Lower leg skin (tissue), 4 donors: ENCODE measurements at places on chromosomes 16 and 17. TPM values are rescaled to one million over a fixed set of nuclear protein-coding genes. Genes with fewer than 3 reads are reported as not detected.

Gene KRT15
- 802 TPM for total RNA-seq

Gene KRT31
- total RNA-seq, result 28.2 TPM

GRCh38 chr16:51615141-51615540 lies 464.1 kb upstream of the SALL1 start:
- DNase-seq, result no peak

- DNase-seq, result peak; percentile 95
Measured at GRCh38 chr17:40063187-40063771, 514 bp downstream of the THRA start.

- peak; percentile 81 for DNase-seq
Measured at GRCh38 chr17:7862692-7863437, 5.1 kb downstream of the CYB5D1 start.

- no peak for DNase-seq
Measured at GRCh38 chr16:23689442-23690187, 10.9 kb downstream of the PLK1 start.

GRCh38 chr16:84056933-84057332 lies 14.3 kb upstream of the SLC38A8 start:
- DNase-seq, result peak; percentile 14

Gene SEPTIN1
- not detected for total RNA-seq

Gene SLC22A31
- total RNA-seq, result 2.0 TPM

Gene CES3
- total RNA-seq, result 1.3 TPM

Gene CRHR1
- total RNA-seq, result 3.7 TPM

DNA sequence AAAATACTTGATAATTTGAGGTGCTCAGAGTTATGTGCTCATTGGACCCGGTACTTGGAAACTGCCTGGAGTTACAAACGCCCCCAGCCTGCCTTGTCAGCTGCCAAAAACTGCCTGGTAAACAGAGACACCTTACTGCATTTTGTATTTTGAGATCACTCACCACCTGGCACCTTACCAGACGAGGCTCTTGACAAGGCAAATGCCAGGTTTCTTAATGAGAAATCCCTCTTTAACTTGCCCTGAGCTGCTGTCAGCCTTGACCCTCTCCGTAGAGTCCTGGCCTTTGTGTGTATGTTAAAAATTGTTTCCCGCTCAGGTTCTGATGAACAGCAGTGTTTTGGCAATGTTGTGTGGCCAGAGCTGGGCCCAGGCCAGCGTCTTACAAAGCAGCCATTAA lies 28.8 kb downstream of the SYT17 start:
- no peak for DNase-seq

DNA sequence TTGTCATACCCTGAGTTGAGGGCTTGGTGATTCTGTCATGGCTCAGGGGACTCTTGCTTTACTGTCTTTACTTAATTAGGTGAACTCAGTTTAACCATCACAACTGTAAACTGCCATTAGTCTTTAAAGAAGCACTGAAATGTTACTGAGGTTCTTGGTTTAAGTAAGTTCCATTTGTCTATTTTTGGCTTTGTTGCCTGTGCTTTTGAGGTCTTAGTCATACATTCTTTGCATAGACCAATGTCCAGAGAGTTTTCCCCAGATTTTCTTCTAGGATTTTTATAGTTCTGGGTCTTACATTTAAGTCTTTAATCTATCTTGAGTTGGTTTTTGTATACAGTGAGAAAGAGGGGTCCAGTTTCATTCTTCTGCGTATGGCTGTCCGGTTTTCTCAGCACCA lies 137.5 kb downstream of the SOCS1 start:
- no peak for DNase-seq

DNA sequence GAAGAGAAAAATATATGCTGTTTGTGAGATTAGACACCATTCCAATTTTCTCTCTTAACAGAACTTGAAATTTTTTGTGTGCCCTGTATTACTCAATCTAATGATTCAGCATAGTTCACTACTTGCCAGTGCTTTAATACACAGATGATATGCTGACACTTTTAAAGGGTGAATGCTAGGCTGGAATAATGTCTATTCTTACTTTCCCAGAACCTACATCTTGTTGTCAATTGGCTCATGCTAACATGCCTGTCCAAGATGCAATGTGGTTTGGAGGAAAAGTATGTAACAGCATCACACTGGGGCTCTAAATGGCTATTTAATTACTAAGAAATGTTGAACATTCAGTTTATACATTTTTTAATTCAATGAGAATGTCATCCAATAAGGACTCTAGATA lies 7.6 kb upstream of the MAP2K6 start:
- no peak for DNase-seq

DNA sequence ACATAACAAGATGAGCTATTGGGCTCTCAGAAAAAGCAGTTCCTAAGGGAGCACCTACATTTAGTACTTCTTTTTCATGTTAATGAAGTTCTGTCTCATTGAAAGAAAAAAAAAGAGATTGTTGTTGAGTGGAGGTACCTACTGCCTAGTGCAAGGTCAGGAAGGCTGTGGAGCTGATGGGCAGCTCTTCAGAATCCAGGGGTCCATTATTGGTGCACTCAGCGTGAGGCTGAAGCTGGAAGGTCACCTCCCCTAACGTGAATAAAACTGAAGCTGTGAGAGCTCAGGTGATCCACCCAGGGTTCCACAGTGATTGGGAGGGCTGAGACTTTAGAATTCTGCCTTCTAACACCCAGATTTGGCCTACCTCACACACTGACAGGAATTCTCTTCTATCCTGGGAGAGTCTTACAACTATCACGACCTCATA lies 153.9 kb upstream of the TBX2 start:
- DNase-seq, result no peak

DNA sequence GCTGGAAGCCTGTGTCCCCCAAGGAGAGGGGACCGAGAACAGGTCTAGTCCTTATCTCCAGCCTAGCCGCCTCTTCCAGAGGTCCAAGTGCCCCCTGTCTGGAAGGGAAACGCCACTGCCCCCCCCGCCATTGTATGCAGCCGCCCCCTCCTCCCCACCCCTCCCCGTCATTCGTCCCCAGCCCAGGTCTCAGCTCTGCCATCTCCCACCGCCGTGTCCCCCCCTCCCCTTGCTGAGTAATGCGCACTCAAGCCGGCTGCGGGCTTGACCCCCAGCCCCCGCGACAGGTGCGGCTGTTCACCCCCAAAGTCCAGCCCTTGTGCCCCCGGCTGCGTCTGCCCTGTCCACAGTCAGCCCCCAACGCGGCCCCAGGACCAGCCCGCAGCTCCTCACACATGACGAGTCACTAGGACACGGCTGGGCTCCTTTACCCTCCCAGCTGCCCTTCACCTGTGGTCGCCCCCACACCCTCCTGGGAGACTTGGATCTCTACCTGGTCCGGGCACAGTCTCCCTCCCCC lies 622 bp downstream of the GPRC5B start:
- DNase-seq, result peak; percentile 87

DNA sequence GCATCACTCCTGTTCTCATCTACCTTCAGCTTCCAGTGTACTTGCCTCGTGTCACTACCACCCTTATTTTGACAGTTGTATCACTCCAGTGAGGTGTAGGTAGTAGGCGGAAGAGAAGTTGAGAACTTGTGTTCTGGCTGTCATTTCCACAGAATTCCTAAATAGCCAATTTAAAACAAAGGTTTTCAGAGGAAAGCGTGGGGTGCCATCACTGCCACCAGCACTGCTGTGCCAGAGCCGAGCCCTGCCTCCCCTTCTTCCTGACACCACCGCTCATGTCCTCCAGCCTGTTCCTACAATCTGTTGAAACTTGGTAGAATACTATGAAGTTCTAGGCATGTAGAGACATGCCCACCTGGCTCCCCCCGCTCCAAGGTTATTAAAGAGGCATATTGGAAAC lies 215.8 kb downstream of the TANC2 start:
- no peak for DNase-seq

DNA sequence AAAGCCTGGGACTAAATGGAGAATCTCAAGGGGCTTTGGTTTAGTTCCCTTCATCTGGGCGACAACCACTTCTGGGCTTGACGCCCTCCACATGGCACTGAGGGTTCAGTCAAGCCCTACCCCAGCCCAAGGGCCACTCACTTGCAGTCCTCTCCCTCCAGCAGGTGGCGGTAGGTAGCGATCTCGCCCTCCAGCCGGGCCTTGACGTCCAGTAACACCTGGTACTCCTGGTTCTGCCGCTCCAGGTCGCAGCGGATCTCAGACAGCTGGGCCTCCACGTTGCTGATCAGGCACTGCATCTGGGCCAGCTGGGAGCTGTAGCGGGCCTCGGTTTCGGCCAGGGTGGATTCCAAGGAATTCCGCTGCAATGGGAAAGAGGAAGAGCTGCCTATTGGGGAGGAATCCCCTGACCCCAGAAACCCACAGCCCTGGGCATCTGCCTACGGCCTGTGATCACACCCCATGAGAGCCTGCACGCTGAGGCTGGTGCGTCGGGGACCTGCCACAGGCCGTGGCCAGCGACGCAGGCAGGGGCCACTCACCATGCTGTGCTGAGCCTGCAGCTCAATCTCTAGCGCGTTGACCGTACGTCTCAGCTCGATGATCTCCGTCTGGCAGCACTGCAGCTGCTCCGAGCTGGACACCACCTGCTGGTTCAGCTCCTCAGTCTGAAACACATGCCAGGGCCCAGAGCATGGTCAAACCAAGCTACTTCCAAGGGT lies 2.7 kb downstream of the KRT36 start:
- DNase-seq, result no peak

DNA sequence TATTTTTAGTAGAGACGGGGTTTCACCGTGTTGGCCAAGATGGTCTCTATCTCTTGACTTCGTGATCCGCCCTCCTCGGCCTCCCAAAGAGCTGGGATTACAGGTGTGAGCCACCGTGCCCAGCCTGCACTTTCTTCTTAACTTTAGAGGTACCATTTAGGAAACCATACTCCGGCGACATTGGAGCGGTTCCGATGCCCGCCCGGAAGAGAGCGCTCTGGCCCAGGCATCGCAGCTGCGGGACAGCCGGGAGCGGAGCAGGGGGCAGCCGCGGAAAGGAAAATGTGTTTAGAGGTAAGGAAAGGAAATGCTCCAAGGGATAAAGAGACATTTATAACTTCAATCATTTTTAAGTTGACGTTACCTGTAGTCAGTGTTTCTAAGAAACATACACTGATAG lies 6.0 kb upstream of the HS3ST3B1 start:
- DNase-seq, result no peak

DNA sequence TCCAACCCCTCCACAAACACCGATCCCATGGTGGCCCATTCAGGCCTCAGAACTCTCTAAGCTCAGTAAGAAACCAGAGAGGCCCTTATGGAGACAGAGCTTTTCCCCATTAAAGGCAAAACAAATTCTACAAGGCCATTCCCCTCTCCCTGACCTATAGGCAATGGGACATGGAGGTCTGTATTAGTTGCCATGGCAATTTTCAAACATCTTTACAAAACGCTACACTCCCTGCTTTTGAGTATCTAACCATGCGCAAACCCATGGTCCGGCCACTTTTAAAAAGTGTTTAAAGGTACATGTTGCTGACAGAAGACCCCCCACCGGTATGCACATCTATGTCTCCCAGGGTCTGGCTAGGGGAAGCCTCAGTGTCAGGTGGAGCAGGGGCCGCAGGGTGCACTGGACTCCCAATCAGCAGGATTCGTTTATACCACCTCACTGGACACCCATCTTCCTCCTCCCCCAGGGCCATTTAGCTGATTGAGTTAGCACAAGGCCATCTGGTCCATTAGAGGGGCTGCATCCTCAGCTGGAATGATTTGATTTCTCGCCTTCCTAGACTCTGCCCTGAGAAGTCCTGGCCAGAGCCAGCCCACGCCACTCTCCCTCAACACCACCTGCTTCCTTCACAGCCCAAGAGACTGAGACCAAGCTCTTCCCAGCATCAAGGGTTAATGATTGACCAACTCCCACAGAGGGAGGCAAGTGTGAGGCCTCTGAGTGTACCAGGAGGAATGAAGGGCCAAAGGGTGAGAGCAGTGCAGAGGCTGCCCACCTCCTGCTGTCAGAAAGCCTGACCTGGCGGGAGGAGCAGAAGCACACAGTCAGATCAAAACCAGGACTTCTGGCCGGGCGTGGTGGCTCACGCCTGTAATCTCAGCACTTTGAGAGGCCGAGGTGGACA lies 10.9 kb downstream of the ACLY start:
- no peak for DNase-seq

GRCh38 chr17:17055286-17056155 lies 13.3 kb downstream of the MPRIP start:
- no peak for DNase-seq

Gene CD79B
- 0.72 TPM for total RNA-seq

DNA sequence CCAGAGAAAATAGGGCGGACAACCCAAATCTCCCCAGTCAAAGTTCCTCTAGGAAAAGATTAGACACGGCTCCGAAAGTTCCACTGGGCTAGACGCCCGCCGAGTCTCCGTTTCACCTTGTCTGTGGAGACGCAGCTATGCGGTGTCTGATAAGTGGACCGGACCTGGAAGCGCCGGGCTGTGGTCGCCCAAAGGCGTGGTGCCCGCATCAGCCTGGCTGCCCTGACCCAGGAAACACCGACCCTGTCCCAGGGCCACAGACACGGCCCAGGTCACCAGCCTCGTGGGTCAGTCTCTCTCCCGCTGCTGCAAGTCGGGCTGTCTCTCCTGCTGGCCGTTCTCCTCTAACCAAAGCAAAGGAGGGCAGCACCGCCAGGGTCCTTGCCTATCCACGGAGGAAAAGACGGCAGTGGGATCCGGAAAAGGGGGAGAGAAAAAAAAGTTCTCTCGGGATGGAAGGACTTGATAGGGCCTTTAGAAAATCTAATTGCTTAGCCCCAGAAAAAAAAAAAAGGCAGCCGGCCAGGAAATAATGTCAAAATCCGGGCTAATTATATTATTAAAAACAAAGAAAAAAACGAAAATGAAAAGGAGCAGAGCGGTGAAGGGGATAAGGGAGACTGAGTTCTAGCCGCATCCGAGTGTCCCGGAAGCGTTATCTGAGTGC lies 13.9 kb upstream of the FOXF1 start:
- DNase-seq, result no peak

DNA sequence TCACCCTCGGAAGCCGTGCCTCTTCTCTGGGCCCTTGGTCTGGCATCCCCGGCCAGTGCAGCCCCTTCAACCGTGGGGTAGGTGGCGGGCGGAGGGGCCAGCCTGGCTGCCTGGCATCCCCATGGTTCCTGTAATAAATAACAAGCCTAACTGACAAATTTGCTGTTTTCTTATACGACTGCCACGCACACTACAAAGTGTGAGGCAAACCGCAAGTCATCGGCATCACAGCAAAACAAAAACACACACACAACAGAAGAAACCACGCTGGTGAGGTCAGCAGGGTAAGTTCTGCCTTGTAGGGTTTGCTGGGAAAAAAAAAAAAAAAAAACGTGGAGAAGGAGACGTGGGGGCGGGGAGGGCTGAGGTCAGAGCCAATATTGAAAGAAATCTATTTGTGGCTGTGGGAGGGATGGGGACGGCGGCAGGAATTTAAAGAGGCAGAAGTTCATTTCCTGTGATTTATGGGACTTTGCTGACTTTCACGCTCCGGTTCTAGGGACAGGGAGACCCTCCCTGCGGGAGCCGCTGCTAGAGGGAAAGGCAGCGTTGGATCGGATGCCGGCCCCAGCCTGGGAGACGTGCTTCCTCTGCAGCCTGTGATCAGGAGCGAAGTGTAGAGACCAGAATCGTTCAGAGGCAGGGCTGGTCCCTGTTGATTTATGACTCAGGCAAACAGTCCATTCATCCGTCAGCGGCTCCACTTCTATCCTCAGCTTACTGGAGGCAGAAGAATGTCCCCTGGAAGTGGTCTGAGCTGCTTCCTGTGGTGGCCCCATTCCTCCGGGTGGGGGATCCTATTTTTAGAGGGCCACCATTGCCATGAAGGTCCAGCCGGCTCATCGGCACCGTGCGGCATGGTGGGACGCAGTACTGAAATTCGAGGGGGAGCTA lies 162.8 kb downstream of the FOXL1 start:
- DNase-seq, result no peak

- DNase-seq, result peak; percentile 92
Measured at GRCh38 chr16:85172455-85173145, 60.3 kb upstream of the CIBAR2 start.

Gene HSD11B2
- 121 TPM for total RNA-seq

GRCh38 chr17:82754297-82755208 lies 2.7 kb downstream of the TBCD start:
- no peak for DNase-seq
